ENCODE measurements at places on chromosomes 7 and 10. TPM values are rescaled to one million over a fixed set of nuclear protein-coding genes. Genes with fewer than 3 reads are reported as not detected.

GRCh38 chr7:27186668-27187474, 1.8 kb upstream of the HOXA11 start:
- no peak for DNase-seq

The CCDC172 gene
- total RNA-seq: not detected

GRCh38 chr7:112453505-112454171, 3.4 kb downstream of the IFRD1 start:
- no peak for DNase-seq

The ACTL6B gene
- not detected for total RNA-seq

DNA sequence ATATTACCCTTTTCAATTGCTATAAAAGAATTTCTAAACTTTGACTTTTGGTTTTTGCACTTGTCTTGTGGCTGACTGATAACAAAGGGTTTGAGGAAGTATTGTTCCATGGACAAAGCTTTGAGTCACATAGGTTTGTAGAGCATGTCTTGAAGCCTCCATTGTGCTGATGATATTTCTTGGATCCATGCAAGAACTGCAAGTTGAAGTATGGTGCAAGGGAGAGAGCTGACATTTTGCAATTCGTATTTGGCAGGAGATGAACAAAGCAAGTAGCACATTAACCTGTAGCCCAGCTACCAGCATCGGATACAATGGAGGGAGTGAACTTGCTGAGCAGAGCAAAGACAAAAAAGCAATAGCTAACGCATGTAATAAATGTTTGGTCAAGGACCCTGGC, 23.4 kb downstream of the MGAM2 start:
- DNase-seq: no peak

The EPHB4 gene
- total RNA-seq: 58.4 TPM

DNA sequence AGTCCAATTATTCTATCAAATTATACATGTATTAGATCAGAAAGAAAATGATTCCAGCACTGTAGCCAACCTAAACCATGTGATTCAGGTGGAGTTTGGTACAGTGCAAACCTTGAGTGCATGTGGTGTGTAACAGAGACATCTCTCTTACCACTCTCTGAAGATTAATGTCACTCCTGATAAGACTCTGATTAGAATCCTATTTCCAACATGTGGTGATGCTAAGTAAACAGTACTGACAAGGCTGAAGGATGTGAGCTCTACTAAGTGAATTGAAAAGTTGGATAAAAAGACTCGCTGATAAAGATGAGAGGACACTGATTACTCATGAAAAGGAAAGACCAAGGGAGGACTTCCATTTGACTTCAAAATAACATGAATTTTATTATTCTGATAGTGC, 232.0 kb downstream of the SDK1 start:
- no peak for DNase-seq

The SLC16A12 gene
- total RNA-seq: 0.08 TPM

DNA sequence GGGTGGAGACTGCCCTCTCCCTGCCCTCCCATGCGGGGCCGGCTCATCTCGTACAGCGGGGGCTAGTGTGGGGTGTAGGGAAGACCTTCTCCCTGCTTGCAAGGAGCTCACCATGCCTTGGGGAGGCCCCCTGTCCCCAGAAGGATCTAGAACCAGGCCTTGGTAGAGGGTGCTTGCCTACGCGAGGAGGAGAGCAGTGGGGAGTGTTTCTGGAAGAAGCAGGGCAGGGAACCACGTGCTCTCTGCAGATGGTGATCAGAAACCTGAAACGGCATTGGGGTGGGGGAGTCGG, 2.7 kb downstream of the MAFK start:
- DNase-seq: no peak

DNA sequence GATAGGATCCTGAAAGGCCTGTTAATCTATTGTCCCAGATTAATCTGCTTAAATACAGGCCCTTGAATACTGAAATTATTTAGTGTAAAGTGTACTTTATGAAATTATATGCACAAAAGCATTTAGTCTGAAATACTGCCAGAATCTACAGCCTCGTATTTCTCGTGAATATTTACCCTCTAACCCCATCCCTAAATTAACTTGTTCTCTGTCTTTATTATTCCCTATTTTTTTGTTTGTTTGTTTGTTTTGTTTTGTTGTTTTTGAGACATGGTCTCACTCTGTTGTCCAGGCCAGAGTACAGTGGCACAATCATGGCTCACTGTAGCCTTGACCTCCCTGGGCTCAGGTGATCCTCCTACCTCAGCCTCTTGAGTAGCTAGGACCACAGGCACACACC, 2.7 kb upstream of the CPED1 start:
- DNase-seq: no peak

- DNase-seq: no peak
Measured at GRCh38 chr10:109104806-109105205, 818.5 kb downstream of the XPNPEP1 start.

The SHTN1 gene
- total RNA-seq: 17.1 TPM
